ENCODE measurements at places on chromosomes 3 and 15. TPM values are rescaled to one million over a fixed set of nuclear protein-coding genes. Genes with fewer than 3 reads are reported as not detected.

SENP7 gene
- 13.7 TPM for total RNA-seq

OR5K4 gene
- not detected for total RNA-seq

USP50 gene
- not detected for total RNA-seq

ZNF860 gene
- not detected for total RNA-seq

IGSF10 gene
- 0.61 TPM for total RNA-seq

AEN gene
- 26.8 TPM for total RNA-seq

MUC13 gene
- total RNA-seq = 3.4 TPM

WDR73 gene
- total RNA-seq = 10.7 TPM

VEPH1 gene
- total RNA-seq = 17.8 TPM

SYNPR gene
- 0.31 TPM for total RNA-seq

SLC49A4 gene
- total RNA-seq = 12.8 TPM

RETNLB gene
- total RNA-seq = not detected

BTLA gene
- 0.12 TPM for total RNA-seq

GOLGA6D gene
- total RNA-seq = 0.08 TPM
